ENCODE measurements at places on chromosomes 2 and 18.
A peak's percentile ranks its signal among the peaks of the same experiment; 100 is the strongest.

DNA sequence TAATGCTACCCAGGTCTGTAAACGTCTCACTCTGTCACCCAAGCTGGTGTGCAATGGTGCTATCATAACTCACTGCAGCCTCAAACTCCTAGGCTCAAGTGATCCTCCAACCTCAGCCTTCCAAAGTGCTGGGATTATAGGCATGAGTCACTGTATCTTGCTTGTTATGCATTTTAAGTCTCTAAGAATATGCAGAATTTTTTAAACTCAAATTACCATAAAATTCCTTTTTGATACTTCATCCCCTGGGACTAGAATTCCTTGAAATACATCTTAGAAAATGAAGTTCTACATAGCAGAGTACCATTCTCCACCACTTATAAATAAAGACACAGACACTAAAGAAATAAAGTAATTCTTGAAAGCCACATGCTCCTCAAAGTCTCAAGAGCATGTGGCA is 30.2 kb upstream of the LRATD1 start:
- no peak for DNase-seq

DNA sequence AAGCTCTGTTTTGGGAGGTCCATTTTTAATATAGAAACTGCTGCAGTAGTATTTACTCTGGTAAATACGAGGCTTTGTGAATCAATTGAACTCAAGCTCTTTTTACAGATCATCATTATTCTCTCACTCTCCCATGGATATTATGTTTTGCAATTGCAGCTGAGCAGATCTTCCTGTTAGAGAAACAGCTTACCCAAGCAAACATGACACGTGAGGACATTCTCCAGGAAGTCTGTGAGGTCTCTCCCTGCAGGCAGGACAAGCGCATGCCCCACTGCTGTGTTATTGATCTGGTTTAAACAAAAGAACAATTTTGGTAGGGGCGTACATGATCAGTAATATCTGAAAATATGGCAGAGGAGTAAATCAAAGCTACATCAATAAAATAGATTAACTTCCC is 72.1 kb downstream of the COL6A3 start:
- peak; percentile 46 for DNase-seq

- no peak for DNase-seq
Measured at GRCh38 chr2:39517622-39518021, 80.5 kb upstream of the MAP4K3 start.

GRCh38 chr2:70312560-70312959 is 10.7 kb upstream of the FAM136A start:
- DNase-seq, result no peak

DNA sequence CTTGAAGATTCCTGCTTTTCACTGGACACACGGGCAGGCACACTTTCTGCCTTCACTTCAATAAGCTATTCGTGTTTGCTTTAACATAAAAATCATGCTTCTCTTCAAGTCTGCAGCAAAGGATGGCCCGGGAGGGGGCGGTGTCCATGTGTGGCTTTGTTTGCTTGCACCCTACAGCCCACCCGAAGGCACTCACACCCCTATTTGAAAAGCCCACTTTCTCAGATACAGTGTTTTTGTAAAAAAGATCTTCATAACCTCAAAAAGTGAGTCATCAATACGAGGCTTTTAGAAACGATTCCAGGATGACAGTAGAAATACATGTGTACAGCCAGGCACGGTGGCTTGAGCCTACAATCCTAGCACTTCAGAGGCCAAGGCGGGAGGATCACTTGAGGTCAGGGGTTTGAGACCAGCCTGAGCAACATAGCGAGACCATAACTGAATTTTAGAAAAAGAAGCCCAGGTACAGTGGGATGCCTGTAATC is 36.5 kb upstream of the HPCAL1 start:
- no peak for DNase-seq

DNA sequence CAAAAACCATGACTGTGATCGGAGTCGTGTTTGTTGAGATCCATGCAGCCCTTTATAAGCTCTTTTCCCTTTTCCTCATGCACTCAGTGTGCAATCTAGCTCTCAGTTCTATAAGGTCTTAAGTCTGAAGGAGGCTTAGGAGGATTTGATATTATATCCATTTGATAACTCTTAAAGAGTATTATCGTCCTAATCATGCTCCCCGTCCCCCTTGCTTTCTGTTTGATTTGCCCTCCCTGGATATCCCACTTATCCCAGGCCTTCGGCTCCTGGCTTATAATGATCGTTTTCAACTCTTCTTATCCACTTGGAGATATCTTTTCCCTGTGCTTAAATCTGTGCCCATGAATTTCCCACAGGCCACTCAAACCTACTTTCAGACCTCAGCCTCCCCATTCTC is 1917.7 kb upstream of the PIK3C3 start:
- no peak for DNase-seq

GRCh38 chr18:74899554-74899953 is 301.9 kb downstream of the ZNF407 start:
- no peak for DNase-seq

DNA sequence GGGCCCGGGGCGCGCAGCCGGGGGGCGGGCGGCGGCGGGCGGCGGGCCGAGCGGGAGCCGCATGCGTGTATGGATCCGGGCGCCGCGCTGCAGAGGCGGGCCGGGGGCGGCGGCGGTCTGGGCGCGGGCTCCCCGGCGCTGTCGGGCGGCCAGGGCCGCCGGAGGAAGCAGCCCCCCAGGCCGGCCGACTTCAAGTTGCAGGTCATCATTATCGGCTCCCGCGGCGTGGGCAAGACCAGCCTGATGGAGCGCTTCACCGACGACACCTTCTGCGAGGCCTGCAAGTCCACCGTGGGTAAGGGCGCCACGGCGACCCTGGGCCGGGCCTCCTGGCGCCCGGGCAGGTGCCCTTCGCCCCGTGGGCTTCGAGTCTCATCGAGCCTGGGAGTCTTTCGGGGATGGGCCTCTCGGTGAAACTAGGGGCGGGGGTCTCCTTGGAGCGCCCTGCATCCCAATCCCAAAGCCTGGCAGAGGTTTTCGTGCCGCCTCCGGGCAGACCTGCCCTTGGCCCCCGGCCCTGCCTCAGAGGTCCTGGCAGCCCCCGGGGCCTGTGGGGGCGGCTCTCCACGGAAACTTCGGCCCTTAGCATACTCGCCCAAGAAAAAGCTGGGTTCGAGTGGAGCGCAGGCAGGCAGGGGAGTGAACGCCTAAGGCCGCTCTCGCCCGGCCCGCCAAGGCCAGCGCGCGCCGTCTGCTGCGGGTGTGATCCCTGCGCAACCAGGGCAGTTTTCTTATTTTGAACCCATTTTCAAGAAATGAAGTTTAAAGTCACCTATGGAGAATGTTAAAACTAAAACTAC is 622 bp downstream of the RAB12 start:
- no peak for DNase-seq

DNA sequence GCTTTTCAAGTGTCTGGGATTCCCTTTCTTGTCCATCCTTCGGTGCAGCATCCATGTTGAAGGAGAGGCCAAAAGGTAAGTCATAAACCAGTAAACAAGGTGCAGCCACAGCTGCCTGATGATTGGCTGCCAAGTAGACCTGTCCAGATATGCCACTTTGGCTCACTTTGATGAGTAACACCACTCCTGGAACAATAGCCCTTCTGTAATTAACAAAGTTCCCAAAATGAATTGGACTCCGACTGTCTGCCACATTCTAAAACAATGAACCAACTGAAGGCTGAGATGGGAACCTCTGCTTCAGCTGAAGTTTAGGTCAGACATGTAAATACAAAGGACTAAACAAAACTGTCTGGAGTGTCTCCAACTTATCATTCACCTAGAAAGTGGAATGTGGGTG is 82.2 kb upstream of the LGALSL start:
- DNase-seq, result no peak

DNA sequence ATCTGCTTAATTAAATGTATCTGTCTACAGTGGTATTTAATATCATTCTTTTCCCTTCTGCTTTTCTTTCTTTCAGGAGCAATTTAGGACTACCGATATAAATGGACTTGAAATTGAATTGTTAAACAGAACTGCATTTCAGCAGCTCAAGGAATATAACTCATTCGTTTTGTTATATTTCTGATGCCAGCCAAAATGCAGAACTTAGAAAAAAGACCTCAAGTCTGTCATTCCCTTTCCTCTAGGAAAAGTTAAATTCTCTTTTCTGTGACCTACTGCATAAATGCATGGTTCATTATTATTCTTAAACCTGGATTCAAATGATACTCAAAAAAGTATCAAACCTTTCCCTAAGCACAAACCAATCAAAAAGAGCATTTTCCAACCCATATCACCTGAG is 21.4 kb downstream of the FTCDNL1 start:
- no peak for DNase-seq

DNA sequence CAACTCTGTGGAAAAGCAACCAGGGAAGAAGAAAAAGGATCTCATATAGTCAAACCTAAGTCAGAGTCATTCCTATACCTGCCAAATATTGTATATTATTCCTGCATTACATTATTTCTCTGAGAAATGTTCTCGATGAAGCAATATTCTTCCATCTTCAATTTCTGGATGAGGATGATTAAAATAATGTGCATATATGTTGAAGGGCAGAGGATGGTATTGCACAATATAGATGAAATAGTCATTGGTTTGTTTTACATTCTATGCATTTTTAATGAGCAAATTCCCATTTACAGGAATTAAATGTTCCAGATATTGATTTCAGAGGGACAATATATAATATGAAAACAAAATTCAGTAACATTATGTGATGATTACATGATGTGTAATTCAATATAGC is 545.2 kb downstream of the STK39 start:
- no peak for DNase-seq

GRCh38 chr2:188416367-188416766 is 124.7 kb downstream of the GULP1 start:
- no peak for DNase-seq

DNA sequence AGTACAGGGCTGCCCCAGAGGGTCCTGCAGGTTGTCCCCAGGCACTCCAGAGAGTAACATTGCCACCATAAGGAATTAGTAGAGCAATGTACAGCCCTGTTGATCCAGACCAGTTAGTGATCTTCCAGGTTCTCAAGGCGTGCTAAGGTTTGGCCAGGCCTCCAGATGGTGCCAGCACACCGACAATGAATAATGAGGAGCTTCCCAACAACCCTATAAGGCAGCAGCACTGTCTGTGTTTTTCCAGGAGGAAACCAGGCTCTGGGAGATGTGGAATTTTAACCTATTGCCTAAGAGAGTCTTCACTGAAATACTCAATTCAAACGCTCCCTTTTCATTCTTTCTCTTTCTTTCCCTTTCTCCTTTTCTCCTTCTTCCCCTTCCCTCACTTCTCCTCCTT is 122.1 kb downstream of the MGAT5 start:
- DNase-seq, result no peak

DNA sequence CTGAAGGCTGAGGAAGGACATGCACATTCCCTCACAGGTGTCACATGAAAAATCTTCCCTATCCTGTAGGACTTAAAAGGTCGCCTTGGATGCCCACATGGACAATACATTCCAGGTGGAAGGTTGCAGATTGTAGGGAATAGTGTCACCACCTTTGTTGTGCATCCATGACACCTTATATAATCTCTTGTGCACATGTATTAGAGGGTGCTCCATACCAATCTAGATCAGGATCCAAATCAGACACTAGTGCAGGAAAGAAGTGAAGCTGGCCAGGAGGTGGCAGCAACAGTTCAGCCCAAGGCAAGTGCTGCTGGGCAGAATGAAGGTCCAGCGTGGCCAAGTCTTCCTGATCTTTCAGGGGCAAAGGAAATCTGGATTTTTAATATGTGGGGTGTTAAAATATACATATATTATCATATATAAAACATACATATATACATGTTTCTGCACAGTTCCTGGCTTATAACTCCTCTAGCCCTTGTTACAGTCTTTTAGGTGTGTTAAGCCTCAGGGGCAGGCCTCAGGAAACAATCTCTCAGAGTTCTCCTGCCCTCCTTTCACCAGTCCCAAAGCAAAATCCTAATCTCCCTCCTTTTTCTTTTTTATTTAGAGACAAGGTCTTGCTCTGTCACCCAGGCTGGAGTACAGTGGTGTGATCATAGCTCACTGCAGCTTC is 16.6 kb downstream of the NIF3L1 start:
- DNase-seq, result no peak

- no peak for DNase-seq
Measured at GRCh38 chr2:207747653-207748560, 21.8 kb downstream of the FZD5 start.

GRCh38 chr2:20212459-20212870 is 12.5 kb downstream of the SDC1 start:
- DNase-seq, result no peak

DNA sequence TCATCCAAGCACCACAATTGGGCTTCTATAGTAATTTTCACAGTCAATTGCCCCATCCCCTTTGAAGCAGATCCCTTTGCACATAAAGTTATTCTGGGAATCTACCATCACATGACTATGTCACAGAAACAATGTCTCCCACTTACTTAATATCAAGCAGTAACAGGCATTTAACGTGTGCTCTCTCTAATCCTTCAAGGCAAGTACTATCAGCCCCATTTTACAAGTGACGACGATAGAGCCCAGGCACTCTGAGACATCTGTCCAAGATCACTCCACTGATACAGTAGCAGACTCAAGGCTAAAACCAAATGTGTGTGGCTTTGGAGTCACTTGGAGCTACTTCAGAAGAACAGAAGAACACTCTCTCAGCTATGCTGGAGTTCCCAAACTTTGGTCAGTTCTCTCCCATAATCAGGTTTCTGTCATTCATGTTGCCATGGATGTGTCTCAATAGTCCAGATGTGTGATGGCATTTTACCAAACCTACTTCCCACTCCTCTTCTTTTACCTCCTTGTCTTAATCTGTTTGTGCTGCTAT is 39.7 kb downstream of the PID1 start:
- no peak for DNase-seq

DNA sequence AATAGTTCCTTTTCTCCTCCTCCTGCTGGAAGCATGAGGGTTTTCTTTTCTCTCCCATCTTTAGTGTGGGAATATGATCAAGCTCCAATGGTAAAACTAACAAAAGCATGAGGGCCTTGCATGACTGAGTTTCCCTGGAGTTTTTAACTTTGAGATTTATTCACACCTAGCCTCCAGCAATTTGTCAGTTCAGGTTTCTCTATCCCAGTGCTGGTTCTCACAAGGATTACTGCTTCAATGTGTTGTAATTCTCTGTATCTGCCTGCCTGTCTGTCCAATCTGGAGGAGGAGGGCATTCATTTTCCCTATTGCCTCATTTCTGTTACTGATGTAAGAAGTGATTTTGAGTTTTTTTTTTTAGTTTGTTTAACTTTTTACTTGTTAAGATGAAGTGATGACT is 57.6 kb upstream of the RPRM start:
- no peak for DNase-seq

DNA sequence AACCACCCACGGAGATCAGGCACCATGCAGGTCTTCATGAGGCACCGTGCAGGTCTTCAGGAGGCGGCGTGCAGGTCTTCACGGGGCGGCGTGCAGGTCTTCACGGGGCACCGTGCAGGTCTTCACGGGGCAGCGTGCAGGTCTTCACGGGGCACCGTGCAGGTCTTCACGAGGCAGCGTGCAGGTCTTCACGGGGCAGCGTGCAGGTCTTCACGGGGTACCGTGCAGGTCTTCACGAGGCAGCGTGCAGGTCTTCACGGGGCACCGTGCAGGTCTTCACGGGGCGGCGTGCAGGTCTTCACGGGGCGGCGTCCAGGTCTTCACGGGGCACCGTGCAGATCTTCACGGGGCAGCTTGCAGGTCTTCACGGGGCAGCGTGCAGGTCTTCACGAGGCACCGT is 350.4 kb upstream of the PKDCC start:
- no peak for DNase-seq

GRCh38 chr18:8707556-8708300 is 2.4 kb downstream of the MTCL1 start:
- DNase-seq, result peak; percentile 53

- no peak for DNase-seq
Measured at GRCh38 chr2:163768881-163769695, 33.3 kb upstream of the FIGN start.

Measured in osteocyte (in vitro differentiated cells).